HEK293T (cell line): ENCODE measurements at places on chromosomes 2 and 18.

GRCh38 chr2:111205774-111206173 is 85.1 kb downstream of the BCL2L11 start:
- no peak for DNase-seq

GRCh38 chr2:134739236-134739878 is 20.6 kb upstream of the TMEM163 start:
- DNase-seq, result no peak

- no peak for DNase-seq
Measured at GRCh38 chr2:166917415-166917814, 29.1 kb downstream of the XIRP2 start.

DNA sequence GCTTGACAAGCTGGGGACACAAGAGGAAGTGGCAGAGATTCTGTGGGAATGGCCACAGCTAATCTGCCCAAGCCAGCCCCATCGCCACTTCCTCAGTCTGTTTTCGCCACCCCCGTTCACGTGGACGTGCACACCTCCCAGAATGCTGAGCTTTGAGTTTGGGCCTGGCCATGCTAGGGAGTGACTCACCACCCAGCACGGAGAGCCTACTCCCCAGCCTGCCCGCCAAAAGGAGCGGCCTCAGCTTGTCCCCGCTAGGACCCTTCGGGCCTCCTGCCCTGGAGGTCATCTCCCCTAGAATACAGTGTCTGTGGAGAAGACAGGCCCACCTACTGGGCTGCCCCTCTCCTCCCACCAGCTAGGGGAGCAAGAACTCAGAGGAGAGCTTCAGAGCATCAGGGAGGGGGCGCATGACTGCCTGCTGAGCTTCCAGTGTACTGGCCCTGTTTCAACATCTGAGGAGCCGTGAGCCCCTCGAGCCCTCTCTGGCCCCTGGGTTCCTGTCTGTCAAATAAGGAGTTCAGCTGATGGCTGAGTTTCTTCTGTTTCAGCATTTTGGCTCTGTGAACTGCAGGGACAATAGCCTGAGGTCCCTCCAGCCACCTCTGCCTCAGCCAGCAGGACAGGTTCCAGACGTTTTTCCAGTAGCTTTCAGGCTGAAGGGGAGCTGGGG is 5.1 kb downstream of the SLC35F6 start:
- DNase-seq, result no peak

- DNase-seq, result no peak
Measured at GRCh38 chr2:203697190-203697589, 9.2 kb upstream of the CD28 start.
